ENCODE measurements at places on chromosomes 3 and 15.

DNA sequence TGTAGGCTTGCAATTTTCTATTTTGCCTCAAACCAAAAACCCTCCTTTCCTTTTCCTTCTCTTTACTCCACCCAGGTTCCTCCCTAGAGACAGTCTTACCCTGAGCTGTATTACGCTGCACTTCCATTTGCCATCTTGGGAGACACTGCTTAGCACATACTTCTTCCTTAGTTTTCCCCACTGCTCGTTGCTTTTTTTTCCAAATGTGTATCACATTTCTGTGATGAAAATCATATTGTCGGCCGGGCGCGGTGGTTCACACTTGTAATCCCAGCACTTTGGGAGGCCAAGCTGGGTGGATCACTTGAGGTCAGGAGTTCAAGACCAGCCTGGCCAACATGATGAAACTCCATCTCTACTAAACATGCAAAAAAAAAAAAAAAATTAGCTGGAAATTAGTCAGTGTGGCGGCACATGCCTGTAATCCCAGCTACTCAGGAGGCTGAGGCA lies 29.5 kb downstream of the POPDC2 start:
- DNase-seq: no peak

GRCh38 chr15:94855018-94855408 lies 623.7 kb downstream of the MCTP2 start:
- no peak for DNase-seq

GRCh38 chr3:78221300-78221699 lies 1181.4 kb downstream of the ROBO2 start:
- no peak for DNase-seq

DNA sequence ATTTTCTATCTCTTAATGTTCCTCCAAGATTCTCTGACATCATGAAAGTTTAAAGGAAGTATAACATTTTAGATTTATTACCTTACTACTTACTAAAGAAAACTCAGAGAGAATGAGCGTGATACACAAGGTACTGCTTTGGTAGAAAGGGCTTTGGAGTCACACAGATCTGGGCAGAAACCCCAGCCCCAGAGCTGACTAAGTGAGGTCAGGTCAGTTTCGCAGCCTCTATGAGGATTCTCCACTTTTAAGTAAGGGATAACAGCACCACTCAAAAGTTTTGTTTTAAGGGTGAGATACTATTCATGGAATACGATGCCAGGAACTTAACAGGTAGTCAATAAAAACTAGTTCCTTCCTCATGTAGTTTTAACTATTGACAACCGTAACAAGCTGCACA lies 76.1 kb downstream of the CLDN11 start:
- DNase-seq: no peak

DNA sequence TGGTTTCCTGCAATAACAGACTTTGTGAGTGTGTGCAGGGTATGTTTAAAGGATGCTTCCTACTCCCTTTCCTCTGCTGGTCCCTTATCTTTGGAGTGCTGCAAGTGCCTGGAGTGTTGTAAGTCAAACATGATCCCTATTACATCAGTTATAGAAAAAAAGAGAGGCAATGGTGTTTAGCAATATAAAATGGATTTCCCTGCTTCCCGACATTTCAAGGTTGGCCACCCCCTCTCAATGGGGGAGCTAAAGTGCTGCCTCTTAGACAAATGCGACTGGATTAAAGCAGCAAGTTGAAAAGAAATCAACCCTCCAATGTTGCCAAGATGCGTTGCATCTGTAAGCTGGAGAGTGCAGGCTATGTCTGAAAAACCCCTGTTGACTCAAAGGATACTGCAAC lies 203.1 kb upstream of the WNT5A start:
- no peak for DNase-seq

- DNase-seq: no peak
Measured at GRCh38 chr15:36004891-36005490, 459.0 kb upstream of the DPH6 start.

- DNase-seq: no peak
Measured at GRCh38 chr15:73550190-73550589, 83.0 kb downstream of the NPTN start.

- DNase-seq: no peak
Measured at GRCh38 chr3:31014317-31015040, 120.0 kb upstream of the GADL1 start.

DNA sequence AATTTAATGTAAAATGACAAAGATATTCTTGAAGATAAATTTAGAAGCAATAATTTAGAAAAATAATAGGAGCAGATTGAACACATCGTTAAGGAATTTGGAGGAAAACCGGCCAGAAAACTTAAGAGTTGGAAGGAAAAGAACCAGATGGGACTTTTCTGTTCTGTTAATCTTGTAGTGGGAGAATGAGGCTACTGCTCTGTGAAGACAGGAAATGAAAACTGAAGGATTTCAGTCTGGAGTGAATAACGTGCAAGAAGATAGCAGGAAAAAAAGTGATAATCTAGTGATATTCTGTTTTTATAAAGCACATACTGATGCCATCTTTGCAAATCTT lies 74.2 kb downstream of the DPPA2 start:
- no peak for DNase-seq
